ENCODE measurements at places on chromosomes 2 and 18.

GRCh38 chr2:226720948-226721347 lies 78.7 kb downstream of the IRS1 start:
- no peak for DNase-seq

- DNase-seq, result no peak
Observed at GRCh38 chr2:212361174-212361756, 177.3 kb downstream of the ERBB4 start.

- no peak for DNase-seq
Observed at GRCh38 chr18:77365667-77366066, 116.0 kb downstream of the GALR1 start.

- DNase-seq, result no peak
Observed at GRCh38 chr2:161166538-161167409, 6.5 kb downstream of the TANK start.

DNA sequence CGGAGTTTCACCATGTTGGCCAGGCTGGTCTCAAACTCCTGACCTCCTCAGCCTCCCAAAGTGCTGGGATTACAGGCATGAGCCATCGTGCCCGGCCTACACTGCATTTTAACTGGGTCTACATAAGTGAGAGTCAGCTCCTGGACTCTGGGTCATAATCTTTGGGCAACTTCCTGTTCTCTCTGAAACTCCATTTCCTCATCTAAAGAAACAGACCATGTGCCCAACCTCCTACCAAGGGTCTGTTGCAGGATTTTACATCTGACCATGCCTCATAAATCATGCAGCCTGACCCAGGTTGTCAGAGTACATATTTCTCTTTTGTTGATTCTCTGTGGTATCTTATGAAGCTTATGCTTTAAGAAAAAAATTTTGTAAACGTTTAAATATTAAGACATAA lies 280.4 kb downstream of the ALPK2 start:
- DNase-seq, result no peak

GRCh38 chr2:47404356-47404755 lies 1.4 kb downstream of the MSH2 start:
- no peak for DNase-seq

DNA sequence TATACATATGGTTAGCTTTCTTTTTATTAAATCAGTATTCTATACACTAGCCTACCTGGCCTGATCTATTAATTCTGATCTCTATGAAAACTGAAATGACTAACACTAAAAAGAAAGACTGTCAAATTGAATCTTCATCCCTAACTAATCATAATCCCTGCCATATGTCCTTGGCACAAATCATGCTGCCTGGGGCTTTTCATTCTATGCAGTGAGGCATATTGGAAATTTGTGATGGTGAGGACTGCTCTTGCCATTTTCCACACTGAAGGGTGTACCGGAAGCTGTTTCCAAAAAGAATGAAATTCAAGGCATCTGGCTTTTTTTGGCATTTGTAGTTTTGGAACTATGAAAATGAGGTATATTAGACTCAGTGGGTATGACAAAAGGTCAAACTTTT lies 39.7 kb downstream of the RAPGEF4 start:
- no peak for DNase-seq

DNA sequence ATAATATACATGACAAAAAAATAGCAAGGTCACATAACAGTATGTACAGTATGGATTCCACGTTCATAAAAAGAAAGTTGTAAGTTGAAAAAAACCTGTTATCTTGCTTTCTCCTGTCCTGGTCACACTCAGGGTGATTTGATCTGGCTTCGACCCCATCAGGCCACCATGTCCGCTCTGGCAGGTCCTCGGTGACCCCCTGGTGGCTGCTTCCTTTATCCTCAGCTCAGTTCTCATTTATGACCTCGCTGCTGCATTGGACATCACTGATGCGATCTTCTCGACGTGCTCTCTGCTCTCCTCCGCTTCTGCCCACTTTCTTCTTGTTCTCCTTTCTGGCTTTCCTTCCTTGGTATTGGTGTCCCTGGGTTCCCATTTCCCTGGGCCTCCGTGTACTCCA lies 29.7 kb downstream of the DGKD start:
- DNase-seq, result no peak

DNA sequence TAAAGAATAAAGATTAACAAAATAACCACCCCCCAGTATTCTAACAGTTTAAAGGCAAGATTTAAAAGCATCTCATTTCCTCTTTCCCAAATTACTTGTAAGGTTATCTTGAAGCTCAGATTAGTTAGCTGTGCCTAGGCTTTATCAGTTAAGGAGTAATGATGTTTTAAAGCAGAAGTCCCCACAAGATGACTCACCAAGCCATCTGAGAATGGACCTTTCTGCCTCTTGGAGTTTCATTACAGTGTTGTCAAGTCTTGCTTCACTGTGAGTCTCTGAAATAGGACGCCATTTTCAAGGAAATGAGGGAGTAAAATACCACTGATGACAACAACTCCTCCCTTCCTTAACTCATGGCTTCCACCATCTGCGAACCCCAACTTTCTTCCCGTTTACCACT lies 35.9 kb downstream of the ZNF385B start:
- DNase-seq, result no peak

All from D721Med (cell line).